Ovary (tissue), 10 donors: ENCODE measurements at places on chromosomes 5 and 9. TPM values are rescaled to one million over a fixed set of nuclear protein-coding genes. Genes with fewer than 3 reads are reported as not detected.
A peak's percentile ranks its signal among the peaks of the same experiment; 100 is the strongest.

The TICAM2 gene
- 2.2 TPM for polyA plus RNA-seq

The CCDC192 gene
- polyA plus RNA-seq: 0.92 TPM

The HTR1A gene
- polyA plus RNA-seq: 1.4 TPM

The JAKMIP2 gene
- 0.18 TPM for polyA plus RNA-seq

DNA sequence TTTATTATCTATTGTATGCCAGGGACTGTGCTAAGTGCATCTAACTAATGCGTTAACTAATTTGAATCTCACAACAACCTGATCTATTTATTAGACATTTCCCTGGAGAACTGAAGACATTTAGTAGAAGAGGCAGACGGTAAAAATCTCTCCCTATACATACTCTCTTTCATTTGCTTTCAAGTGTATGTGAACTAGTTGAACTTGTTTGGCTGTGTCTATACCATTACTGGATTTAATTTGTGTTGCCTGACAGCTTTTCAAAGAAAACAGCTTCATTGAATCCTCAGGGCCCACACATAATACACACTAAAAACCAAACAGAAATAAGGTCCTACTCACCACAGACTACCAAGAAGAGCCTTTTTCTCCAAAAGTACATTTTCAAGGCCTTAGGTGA lies 133.6 kb upstream of the NR3C1 start:
- no peaks in the 10 kb centered on the region for H3K36me3 ChIP-seq
- no peak overlapping the region for H3K4me3 ChIP-seq
- DNase-seq: no peak
- H3K27me3 ChIP-seq: no peaks in the 10 kb centered on the region
- H3K4me1 ChIP-seq: no peaks in the 10 kb centered on the region

- H3K27ac ChIP-seq: no peak overlapping the region
- H3K4me1 ChIP-seq: peaks cover 6% of the 10 kb centered on the region
- H3K36me3 ChIP-seq: no peaks in the 10 kb centered on the region
- DNase-seq: no peak
Measured at GRCh38 chr5:78615697-78616096, 32.9 kb downstream of the LHFPL2 start.

DNA sequence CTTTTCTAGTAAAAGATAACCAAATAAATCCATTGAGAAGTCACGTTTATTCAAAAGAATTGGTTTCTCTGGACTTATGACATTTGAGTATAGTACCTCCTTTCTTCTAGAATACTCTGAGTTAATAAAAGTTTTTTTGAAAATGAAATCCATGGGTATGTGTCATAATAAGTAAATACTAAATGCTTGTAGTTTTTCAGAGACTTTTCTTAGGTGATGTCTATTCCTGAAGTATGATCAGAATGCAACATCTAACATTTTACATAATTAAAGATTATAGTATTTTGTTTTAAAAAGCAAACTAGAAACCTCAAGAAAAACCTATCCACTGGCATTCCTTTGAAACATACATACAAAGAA lies 63.2 kb downstream of the NFIB start:
- H3K4me3 ChIP-seq: no peak overlapping the region
- peaks cover 7% of the 10 kb centered on the region for H3K4me1 ChIP-seq
- H3K27me3 ChIP-seq: no peaks in the 10 kb centered on the region
- DNase-seq: no peak
- no peak overlapping the region for H3K27ac ChIP-seq

GRCh38 chr5:68554571-68555279 lies 339.2 kb downstream of the PIK3R1 start:
- no peaks in the 10 kb centered on the region for H3K4me1 ChIP-seq
- no peak overlapping the region for H3K4me3 ChIP-seq
- H3K27ac ChIP-seq: no peak overlapping the region
- DNase-seq: peak; percentile 23

DNA sequence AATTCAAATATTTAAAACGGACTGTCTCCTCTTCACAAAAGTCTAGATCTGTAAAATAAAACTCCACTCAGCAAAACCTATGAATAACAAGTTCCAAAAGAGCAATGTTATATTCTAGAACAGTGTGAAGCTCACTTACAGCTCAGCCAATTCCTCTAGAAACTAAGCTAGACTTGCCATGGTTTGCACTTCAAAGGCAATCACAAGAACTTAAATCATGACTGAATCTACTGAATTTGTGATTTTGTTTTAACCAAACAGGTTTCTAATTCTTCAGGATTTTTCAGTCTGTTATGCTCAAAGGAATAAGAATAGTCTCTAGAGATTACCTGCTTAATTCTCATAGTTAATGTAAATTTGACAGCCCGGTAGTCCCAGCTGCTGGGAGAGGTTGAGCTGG lies 1.4 kb upstream of the PKD2L2 start:
- no peak overlapping the region for H3K4me3 ChIP-seq
- H3K27ac ChIP-seq: peak overlapping the region; percentile 89
- no peaks in the 10 kb centered on the region for H3K36me3 ChIP-seq
- H3K4me1 ChIP-seq: peaks cover 7% of the 10 kb centered on the region

DNA sequence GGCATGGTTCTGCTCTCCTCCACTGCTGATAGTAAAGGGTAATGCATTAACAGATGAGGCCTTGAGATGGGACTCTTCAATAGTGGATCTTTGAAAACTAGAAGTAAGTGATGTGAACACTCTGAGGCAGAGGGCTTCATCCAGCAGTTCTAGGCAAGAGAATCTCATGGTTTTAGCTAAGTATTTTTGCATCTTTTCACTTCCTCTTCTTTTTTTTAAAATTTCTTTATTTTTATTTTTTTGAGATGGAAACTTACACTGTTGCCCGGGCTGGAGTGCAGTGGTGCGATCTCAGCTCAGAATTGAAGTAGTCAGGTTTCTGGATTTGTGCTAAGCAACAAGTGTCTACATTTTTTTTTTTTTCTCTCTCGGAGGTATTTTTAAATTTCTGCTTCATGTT lies 101.9 kb downstream of the MTRR start:
- no peaks in the 10 kb centered on the region for H3K27me3 ChIP-seq
- no peak overlapping the region for H3K27ac ChIP-seq
- H3K4me3 ChIP-seq: no peak overlapping the region
- H3K36me3 ChIP-seq: no peaks in the 10 kb centered on the region

GRCh38 chr5:53257806-53258373 lies 148.3 kb upstream of the MOCS2 start:
- no peaks in the 10 kb centered on the region for H3K4me1 ChIP-seq
- no peaks in the 10 kb centered on the region for H3K36me3 ChIP-seq
- H3K27ac ChIP-seq: no peak overlapping the region
- no peaks in the 10 kb centered on the region for H3K27me3 ChIP-seq
- DNase-seq: no peak
- H3K4me3 ChIP-seq: no peak overlapping the region

GRCh38 chr9:38008168-38009034 lies 60.6 kb downstream of the SHB start:
- H3K27me3 ChIP-seq: no peaks in the 10 kb centered on the region
- H3K4me1 ChIP-seq: no peaks in the 10 kb centered on the region
- H3K4me3 ChIP-seq: no peak overlapping the region
- H3K27ac ChIP-seq: no peak overlapping the region

- no peaks in the 10 kb centered on the region for H3K36me3 ChIP-seq
- no peak overlapping the region for H3K4me3 ChIP-seq
- no peak overlapping the region for H3K27ac ChIP-seq
- H3K4me1 ChIP-seq: peaks cover 4% of the 10 kb centered on the region
- DNase-seq: no peak
Measured at GRCh38 chr5:136032564-136032963, 3.8 kb downstream of the TGFBI start.

DNA sequence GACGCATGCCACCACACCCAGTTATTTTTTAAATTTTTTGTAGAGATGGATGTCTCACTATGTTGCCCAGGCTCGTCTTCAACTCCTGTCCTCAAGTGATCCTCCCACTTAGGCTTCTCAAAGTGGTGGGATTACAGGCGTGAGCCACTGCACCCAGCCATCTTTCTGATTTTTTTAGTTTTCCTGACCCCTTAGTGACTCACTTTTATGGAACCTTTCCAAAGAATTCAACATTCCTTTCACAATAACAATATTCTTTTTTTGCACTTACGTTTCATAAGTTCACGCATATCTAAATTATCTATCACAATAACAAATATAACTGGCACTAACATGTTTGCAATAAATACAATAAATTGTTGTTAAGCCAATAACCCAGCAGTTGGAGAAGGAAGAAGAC lies 8.5 kb downstream of the ELOVL7 start:
- no peak overlapping the region for H3K4me3 ChIP-seq
- no peak overlapping the region for H3K27ac ChIP-seq
- H3K27me3 ChIP-seq: no peaks in the 10 kb centered on the region
- no peak for DNase-seq
- no peaks in the 10 kb centered on the region for H3K36me3 ChIP-seq

- H3K4me1 ChIP-seq: no peaks in the 10 kb centered on the region
- no peak overlapping the region for H3K27ac ChIP-seq
- H3K4me3 ChIP-seq: no peak overlapping the region
- no peak for DNase-seq
Measured at GRCh38 chr9:87089506-87089905, 142.2 kb upstream of the GAS1 start.

- H3K27ac ChIP-seq: no peak overlapping the region
- DNase-seq: no peak
- H3K36me3 ChIP-seq: no peaks in the 10 kb centered on the region
- H3K4me3 ChIP-seq: no peak overlapping the region
Measured at GRCh38 chr5:179668391-179668790, 12.4 kb downstream of the CBY3 start.
